ENCODE measurements at places on chromosomes 16 and 17.

GRCh38 chr17:32211671-32212070 is 54.0 kb upstream of the RHBDL3 start:
- DNase-seq, result no peak

DNA sequence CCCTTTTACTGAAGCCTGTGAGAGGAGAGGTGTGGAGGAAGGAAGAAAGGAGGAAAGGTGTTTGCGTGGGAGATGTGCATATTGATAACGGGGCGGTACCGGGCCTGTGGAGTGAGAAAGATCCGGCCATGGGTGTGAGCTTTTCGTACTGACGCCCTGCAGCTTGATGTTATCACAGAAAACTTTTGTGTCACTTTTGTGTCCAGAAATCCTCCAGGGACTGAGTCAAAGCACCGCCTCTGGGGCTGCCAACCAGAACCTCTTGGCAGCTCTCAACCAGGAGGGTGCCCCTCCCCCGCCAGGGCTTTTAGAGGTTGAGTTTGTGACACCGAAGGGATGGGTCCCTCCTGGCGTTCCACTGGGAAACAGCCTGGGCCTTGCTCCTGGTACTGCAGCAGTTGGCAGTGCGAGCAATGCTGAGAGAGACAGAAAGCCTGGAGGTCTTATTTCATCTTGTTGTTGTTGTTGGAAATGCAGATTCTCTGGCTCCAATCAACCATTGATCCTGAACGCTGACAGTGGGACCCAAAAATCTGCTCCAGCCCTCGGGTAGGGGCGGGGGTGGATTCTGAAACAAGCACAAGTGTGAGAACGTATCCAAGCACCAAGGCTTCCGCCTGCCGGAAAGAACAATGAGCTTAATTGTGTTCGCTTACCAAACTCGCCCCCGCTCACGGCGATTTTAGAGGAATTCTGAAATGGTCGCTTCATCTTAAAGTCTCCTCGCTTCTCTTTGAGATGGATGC is 65.0 kb downstream of the CRISPLD2 start:
- DNase-seq, result no peak

DNA sequence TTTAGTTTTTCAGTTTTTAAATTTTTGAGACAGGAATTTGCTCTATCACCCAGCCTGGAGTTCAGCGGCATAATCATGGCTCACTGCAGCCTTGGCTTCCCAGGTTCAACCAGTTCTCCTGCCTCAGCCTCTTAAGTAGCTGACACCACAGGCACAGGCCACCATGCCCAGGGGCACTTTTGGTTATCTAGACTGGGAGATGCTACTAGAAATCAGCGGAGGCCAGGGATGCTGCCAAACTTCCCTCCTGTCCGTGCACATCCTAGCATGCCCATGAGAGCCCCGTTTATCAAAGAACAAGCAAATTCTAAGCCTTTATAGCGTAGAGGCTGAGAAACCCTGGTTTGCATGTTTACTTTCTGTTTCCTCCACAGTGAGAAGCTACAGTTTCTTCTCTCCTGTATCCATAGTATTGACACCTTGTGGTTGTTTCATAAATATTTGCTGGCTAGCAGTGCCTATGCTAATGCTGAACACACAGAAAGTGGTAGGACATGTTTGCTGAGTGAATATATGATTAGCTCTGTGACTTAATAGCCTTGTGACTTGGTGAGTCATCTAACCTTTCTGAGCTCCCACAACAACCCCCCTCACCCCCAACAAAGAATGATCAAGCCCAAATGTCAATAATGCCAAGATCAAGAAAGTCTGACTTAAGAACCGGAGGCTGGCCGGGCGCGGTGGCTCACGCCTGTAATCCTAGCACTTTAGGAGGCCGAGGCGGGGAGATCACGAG is 39.2 kb upstream of the MAF start:
- DNase-seq, result no peak

DNA sequence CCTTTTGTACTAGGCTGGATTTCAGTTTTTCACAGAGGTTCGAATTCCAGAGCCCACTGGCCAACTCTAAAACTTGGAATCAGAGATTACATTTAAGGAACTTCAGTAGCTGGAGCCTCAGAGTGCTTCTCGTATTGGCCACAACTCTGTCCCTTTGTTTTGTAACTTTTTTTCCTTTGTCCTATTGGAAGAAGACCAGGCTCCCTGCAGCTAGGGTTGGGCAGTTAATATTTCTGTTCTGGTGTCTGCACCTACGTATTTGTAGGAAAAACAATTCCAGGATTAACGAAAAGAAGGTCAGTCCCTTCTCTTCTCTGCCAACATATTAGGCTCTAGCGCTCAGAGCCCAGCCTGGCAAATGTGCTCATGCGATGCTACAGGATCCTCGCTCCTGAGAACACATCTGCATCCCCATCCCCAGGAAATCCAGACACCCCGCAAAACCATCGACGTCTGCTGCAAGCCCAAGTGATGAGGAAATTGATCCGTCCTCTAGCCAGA is 1.9 kb downstream of the CDH11 start:
- DNase-seq, result no peak

DNA sequence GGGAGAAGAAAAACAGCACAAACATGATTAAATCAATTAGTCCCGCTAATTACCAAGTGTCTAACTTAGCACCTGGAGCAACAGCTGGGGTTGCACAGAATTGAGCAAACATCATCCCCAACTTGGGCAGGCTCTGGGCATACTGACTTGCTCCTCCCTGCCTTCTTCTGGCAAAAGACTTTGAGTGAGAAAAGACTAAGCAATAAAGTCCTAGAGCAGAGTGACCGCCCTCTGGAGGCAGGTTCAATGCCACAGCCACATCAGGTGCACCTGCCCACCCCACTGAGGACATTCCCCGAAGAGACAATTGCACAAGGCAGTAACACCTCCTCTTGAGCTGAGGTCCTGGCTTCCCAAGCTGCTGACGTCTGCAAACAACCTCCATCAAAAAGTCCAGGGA is 358.3 kb downstream of the SOX9 start:
- DNase-seq, result no peak

GRCh38 chr17:77178563-77178962 is 37.8 kb downstream of the SEC14L1 start:
- no peak for DNase-seq

Measured in KG1 (cell line).